ENCODE measurements at places on chromosomes 5 and 9.

DNA sequence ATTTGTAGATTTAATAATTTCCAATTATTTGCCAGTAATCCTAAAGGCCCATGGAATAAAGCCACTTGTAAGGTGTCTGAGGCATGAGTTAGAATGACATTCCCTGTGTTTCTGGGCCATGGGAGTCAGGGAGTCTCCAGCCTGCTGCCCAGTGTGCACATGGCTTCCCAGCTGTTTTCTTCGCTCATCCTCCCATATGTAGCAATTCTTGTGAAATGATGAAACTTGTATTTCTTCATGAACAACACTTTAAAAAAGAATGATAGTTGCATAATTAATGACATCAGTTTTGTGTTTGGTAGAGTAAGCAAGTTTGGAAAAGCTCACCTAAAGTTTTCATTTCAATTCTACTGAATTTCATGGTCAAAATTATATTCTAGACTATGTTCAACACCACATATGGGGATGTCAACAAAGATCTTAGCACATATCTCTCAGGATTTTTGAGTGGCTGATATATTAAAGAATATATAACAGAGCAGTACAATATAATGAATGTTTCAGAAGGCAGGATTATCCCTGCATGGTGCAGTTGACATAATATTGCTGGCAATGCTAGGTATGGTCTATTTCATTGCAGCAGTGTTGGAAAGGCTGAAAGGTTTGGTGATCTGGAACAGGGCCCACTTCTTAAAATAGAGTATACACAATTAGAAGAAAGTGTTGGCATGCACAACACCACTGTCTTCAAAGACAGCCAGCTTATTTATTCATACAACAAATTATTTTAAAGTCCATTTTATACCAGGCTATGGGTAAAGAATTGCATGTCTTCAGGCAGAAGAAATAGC is 44.7 kb downstream of the GRIN3A start:
- no peak for DNase-seq

GRCh38 chr5:38285226-38285625 is 26.9 kb downstream of the EGFLAM start:
- DNase-seq: no peak

DNA sequence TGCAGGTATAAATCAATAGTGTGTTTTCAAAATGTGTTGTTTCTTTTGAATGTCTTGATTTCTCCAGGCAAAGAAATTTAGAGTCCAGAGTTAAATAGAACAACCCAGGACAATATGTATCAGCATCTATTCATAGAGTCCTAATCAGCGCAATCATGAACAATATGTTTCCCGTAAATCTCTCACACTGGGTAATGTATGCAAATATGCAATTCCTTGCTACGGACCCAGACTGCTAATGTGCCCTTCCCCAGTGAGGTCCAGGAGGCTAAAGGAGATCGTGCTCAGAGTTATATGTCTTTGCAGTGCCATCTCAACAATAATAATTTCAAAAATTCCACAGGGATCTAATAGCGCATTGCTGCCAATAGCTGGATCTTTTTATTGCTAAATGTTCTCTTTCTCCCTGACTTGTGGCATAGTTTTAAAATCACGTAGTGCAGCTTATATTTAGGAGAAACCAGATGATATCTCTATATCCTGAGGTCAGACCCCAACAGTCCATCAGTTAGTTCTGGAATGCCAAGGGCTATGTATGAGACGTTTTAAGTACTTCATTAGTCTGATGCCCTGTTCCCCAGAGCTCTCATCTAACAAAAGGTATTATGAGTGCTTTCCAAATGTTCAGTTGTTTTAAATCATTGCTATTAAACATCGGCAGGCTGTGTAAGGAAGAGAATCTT is 145.1 kb downstream of the MARCHF11 start:
- no peak for DNase-seq

DNA sequence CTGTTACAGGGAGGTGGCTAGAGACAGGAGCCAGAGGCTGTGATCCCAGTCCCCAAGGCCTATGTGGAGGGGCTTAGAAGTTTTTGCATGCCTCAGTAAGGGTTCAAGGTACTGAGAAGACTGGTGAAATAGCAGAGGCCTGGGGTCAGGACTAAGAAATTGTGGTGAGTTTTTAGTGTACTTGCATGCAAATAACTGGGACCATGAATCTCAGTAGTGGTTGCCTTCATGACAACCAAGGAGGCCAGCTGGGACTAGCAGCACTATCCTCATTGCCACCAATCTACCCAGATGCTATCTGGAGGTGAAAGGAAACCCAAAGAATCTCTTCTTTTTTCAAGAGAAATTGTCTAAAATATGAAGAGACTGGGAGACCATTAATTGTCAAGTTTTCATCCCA is 395.1 kb downstream of the CETN3 start:
- no peak for DNase-seq

DNA sequence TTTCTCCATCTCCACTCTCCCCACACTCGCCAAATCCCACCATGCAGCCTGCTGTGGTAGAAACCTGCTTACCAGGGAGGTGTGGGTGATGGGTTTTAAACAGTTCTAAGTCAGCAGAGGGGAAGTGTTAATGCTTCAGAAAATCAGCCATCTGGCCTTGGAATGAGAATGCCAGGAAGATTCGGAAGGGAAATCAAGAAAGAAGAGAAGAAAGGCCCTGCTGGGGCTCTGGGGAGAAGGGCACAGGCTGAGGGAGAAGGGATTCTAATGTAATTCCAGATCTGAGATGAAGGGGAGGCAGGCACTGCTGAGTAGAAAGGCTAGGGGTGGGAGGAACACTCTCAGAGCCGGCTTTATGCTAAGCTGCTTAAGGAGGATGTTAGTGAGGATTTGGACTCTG is 434.7 kb upstream of the DMAC1 start:
- no peak for DNase-seq

DNA sequence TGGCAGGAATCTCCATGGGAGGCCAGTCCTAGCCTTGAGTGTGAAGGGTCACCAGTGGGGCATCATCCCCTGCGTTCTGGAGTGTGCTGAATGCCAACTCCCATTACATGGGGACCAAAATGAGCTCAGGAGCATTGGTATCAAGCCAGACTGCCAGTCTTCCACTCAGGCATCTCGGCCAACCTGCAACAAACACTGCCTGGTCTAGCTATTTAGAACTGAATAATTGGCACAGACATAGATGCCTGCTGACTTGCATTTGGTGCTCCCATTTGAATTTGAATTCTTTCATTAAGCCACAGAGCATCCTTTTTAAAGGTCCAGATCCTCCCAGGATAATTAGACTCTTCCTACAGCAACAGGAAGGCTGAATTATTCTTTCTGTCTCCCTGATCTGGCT is 116.6 kb upstream of the ABCA1 start:
- DNase-seq: no peak

DNA sequence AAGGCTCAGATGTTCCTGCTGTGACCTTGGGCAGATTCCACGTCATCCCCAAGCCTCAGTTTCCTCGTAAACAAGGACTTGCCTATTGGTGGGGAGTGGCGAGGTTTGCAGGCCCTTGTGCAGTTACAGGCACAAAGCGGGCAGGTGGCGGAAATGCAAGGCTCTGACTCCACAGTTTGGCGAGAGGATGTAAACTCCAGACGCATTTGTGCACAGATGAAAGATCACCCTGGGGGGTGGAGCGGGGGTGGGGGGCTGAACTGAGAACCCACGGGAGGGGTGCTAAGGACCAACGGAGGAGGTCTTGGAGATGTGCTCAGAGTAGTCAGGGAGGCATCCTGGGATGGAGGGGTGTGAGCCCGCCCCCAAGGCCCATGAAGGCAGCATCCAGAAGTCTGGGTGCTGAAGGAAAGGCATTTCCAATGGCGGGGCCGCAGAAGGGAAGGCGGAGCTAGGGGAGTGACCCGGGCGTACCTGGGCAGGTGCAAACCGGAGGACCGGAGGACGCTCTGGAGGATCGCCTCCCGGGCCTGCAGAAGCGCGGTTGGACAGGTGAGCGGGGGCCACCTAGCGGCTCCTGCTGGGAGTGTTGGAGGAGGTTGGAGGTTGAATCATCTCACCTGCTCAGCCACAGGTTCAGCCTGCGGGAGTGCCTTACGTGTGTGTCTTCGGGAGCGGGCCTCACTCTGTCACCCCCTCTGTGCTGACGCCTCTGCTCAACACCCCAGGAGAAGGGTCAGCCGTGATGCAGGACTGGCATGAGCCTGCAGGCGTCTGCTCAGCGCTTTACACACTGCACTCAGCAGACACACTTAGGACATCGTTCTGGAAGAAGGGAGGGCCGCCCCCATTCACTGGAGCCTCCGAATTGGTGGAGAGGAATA is 1.9 kb upstream of the FIBCD1 start:
- DNase-seq: peak; percentile 74

- DNase-seq: no peak
Observed at GRCh38 chr9:96646081-96646991, 8.8 kb downstream of the PRXL2C start.

GRCh38 chr9:91682806-91683205 is 259.2 kb upstream of the NFIL3 start:
- no peak for DNase-seq

DNA sequence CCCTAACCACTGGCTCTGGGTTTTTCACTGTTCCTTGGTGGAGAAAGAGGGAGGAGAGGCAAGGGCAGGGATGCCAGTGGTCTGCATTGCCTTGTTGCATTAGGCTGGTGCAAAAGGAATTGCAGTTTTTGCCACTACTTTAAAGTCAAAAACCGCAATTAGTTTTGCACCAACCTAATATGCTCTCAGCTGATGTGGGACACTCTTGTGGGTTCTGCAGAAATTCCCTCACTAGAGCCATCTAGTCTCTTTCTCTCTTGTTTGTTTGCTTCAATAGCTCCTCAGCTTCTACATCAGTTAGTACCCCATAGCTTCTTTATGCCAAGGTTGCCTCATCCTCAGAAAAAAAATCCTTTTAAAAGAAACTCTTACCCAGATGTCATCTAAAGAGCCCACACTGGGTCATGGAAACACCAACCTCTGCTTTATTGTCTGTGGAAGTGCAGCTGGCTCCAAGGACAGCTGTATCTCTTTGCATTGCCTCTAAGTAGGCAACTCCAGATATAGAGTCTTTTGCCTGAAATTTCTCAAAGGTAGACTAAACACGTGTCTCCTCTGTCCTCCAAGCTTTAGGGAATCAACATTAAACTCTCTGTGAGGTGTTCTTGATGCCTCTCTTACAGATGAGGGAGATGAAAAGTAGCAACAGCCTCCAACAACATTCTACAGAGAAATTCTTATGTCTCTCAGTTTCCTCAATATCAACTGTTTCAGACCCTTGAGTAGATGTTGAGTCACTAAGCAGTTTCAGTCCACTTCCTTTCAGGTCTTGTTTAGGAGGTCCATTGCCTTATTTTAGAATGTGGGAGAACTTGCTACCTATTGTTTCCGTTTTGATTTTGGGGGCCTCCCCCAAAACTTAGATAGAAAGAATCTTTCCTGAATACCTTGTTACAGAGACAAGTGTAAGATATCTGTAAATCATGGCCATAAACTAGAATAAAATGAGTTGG is 84.9 kb upstream of the MEF2C start:
- no peak for DNase-seq

- DNase-seq: no peak
Observed at GRCh38 chr5:16922430-16922829, 13.7 kb downstream of the MYO10 start.

GRCh38 chr5:139863361-139863760 is 67.8 kb downstream of the PSD2 start:
- no peak for DNase-seq

- peak; percentile 98 for DNase-seq
Observed at GRCh38 chr9:128702445-128702948, at the start of gene PKN3. Gene PKN3 (plus strand): TSS chr9:128702503. CDS start chr9:128702916, 413 bp downstream.

- peak; percentile 54 for DNase-seq
Observed at GRCh38 chr9:21801683-21802417, 586 bp upstream of the MTAP start.

GRCh38 chr5:148214665-148215185 is 11.9 kb downstream of the SPINK6 start:
- DNase-seq: no peak

DNA sequence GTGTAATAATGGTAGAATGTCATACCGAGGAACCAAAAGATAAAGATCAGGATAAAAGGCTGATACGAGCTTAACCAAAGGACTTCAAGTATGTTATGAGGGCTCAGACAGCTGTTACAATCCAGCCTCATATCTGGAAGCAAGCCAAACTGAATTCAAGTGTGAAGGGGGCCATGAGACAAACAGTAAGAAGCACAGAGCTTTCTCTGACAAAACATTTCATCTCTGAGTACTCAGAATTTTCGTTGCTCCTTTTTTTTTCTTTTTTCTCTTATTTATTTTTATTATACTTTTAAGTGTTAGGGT is 52.9 kb upstream of the CD180 start:
- no peak for DNase-seq

DNA sequence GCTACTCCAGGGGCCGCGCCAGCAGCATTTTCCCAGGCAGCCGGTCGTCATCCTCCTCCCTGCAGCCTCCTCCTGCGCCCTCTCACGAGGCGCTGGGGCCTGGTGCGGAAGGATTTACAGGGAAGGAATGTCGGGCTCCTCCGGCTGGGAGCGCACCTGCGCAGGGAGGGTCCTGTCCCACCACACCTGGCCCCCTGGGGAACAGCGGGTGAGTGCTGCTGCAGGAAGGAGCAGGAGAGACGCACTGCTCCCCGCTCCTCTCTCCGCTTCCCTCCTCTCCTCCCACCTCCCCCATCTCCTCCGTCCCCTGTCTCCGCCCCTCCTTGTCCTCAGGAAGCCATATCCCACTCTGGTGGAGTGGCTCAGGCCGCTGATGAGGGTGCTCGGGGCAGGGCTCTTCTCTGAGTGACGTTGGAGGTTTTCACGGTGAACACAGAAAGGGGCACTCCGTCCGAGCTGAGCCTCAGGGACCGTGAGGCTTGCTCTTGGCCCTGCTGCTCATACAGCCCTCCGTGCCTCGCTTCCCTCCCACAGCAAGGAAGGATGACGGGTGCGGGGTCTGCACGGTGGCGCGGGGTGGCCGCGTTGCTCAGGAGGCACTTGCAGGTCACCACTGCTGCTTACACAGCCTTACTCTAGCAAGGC is 31.3 kb downstream of the IRX4 start:
- no peak for DNase-seq

GRCh38 chr5:168950241-168950951 is 350.5 kb downstream of the SLIT3 start:
- no peak for DNase-seq

GRCh38 chr5:58122848-58123392 is 337.0 kb downstream of the PLK2 start:
- no peak for DNase-seq

DNA sequence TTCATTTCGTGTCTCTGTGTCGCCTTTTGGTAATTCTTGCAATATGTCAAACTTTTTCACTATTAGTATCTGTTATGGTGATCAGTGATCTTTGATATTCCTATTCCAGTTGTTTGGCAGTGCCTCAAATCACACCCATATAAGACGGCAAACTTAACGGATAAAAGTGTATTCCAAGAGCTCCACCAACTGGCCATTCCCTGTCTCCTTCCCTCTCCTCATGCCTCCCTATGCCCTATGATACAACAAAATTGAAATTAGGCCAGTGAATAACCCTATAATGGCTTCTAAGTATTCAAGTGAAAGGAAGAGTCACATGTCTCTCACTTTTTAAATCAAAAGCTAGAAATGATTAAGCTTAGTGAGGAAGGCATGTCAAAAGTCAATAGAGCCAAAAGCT is 74.8 kb downstream of the CDK5RAP2 start:
- no peak for DNase-seq

- no peak for DNase-seq
Observed at GRCh38 chr5:166399781-166400180, 1891.7 kb upstream of the WWC1 start.

- DNase-seq: no peak
Observed at GRCh38 chr5:28714907-28715698, 1676.7 kb upstream of the CDH9 start.
